ENCODE measurements at places on chromosomes 12 and 14.

DNA sequence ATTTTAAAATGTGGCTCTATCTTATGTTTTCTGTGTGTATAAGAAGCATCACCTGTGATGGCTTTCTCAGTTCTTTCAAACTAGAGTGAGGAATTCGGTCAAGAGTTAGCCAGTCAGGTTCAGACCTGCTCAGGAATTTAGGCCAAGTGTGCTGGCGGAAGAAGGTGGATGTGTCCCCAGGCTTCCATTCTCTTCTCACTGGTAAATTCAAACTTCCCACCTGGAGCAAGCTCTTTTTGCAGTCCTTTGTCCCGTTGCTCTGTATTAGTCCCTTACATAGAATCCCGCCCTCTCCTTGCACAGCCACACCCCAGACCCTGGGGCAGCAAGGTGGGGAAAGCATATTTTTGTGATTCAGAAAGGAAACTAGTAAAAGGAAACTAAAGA, 124.7 kb upstream of the PWP1 start:
- DNase-seq = no peak

DNA sequence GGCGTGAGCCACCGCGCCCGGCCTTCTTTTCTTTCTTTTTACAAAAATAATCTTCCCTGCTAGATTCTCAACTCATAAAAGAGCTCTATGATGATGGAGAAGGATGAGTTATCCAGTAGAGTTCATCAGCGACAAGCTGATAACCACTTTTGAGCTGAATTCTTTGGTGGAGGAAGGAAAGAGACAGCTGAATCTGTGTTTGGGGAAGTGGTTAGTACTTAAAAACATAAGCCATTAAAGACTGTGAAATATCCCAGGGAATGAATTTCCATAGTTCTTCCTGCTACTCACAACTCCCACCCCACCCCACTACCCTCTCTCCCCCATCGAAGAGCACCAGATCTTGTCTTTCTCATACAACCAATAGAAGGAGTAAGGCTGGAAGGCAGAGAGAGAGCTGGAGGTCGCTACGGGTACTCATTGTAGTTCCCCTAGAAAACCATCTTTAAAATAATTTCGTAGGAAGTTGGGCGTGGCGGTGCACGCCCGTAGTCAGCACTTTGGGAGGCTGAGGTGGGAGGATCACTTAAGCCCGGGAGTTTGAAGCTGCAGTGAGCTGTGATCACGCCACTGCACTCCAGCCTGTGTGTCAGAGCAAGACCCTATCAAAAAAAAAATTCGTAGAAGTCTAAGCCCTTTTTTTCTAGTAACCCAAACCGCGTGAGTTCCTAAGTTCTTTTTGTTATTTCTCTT, 647 bp upstream of the ESPL1 start:
- DNase-seq = no peak

DNA sequence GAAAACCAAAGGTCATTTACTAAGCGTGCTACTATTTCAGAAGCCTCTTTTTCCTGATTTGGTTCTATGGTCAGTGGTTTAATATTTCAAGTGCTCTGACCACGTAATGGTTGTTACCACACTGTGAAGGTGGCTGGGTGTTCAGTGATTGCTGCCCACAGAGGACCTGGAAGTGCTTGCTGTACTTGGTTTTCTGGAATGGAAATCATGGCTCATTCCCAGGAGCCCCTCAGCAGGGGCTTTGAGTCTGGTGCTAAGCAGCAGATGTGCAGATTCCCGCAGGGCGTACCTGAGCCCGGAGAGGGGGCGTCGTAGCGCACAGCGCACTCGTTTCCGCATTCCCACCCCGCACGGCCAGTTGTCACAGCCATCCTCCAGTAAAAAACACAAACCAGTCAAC, 50.5 kb downstream of the TRAF3 start:
- DNase-seq = no peak

DNA sequence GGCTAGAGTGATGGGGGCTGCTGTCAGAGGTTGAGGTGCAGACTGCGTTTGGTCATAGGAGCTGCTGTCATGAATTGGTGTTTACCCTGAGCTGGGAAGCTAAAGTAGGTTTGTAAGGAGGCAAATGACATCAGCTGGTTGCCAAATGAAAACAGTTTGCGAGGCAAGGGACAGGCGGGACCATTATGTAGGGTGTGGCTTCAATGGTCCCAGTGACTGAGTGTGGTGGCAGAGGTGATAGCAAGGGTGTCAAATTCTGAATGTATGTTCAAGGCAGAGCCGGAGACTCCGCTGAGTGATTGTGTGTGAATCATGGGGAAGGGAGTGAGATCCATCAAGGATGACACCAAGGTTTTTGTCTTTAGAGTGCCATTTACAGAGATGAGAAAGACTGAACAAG, 359.5 kb downstream of the VRK1 start:
- DNase-seq = no peak

DNA sequence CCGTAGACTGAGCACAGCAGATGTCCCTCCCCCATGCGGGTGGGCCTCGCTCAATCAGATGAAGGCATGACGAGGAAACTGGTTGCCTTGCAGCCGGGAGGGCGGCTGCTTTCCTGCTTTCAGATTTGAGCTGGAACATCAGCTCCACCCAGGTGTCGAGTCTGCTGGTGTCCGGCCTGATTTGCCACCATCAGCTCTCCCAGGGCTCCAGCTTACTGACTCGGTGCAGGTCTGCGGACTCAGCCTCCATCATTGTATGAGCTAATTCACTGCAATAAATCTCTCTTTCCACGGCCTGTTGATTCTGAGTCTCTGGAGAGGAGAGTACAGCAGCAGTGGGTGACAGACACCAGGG, 156.2 kb downstream of the KIF26A start:
- DNase-seq = no peak

GRCh38 chr14:54364555-54365415, 32.0 kb upstream of the CDKN3 start:
- no peak for DNase-seq

DNA sequence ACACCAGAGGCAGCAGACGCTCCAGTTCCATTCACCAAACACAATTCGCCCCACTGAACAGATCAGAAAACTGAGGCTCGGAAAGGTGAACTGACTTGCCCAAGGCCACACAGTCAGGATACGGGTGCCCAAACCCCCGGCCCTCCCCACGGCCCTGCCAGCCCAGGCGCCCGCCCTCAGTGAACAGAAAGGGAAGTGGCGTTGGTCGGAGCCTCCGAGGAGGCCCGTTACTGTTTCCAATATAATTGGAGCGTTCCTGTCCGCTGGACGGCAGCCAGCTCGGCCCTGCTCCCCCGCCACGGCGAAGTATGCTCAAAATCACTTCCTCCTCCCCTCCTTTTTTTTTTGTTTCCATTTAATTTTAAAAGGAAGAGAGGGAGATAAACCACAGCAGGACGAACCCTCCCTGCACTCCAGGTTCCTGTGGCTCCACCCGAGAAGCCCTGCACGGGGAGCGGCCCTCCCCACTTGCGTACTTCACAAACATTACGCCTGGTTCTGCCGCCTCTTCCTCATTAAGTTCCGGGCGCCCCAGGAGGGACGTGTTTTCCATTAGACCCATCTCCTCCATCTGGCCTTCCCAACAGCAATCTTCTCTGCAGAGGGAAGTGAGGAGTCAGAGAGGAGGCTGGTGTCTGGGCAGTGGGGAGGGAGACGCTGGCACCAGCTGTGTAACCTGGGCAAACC, 61.1 kb downstream of the NCOR2 start:
- DNase-seq = peak; percentile 74

- no peak for DNase-seq
Measured at GRCh38 chr12:108616941-108617858, 16.5 kb downstream of the SELPLG start.

- DNase-seq = no peak
Measured at GRCh38 chr12:131129839-131130238, 176.1 kb downstream of the ADGRD1 start.

GRCh38 chr14:94042433-94043091, 16.4 kb downstream of the OTUB2 start:
- no peak for DNase-seq

DNA sequence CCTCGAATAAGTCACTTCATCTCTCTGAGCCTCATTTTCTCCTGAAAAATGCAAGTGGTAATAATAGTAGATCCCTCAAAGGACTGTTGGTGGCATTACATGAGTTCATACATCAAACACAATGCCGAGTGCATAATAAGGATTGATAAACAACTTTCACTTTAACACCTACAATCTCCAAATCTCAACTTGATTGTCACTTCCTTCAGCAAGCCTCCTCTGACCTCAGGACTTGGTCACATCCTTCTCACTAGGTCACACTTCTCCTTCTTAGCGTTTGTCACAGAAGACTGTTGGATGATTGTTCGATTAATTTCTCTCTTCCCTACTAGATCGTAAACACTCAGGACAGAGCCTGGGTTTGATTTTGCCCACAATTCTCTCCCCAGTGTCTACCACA, 7.9 kb upstream of the PRKAB1 start:
- DNase-seq = no peak

All from NCI-H510A (cell line).